ENCODE measurements at places on chromosomes 1 and 21.

DNA sequence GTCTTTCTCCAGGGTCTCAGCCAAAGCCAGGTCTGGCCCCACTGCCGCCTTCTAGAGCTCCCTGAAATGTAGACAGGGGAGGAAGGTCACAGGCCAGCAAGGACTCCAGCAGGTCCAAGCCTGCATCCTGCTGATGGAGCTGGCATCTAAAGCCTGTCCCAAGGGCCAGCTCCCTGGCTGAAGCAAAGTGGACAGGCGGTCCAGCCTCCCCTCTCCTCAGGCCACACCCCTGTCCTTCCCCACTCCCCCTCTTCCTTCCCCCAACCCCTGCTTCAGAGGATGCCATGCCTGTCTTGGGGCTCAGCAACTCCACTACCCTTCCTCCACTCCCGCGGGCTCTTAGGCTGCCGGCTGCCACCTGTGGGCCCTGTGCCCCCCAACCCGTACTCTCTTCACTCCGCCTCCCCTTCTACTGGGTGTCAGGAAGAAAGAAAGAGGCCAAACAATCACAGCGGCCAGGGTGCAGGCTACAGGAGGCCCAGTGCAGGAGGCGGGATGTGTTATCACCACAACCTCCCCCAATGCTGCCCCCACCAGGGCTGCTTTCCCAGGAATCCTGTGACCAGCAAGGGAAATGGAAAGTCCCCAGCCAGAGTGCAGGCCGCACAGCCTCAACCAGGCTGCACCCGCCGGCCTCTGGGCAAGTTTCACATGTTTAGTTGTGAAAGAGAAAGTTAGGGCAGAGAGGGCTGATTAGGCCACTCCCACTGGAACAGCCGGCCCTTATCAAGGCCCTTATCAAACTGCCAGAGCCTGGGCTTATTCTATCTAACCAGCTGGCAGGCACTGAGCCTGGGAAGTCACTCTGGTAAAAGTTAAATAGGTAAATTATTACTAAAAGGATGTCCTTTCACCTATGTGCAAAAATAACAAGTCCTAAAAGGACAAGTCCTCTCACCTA is 34.1 kb downstream of the ACOT7 start:
- no peak for DNase-seq

DNA sequence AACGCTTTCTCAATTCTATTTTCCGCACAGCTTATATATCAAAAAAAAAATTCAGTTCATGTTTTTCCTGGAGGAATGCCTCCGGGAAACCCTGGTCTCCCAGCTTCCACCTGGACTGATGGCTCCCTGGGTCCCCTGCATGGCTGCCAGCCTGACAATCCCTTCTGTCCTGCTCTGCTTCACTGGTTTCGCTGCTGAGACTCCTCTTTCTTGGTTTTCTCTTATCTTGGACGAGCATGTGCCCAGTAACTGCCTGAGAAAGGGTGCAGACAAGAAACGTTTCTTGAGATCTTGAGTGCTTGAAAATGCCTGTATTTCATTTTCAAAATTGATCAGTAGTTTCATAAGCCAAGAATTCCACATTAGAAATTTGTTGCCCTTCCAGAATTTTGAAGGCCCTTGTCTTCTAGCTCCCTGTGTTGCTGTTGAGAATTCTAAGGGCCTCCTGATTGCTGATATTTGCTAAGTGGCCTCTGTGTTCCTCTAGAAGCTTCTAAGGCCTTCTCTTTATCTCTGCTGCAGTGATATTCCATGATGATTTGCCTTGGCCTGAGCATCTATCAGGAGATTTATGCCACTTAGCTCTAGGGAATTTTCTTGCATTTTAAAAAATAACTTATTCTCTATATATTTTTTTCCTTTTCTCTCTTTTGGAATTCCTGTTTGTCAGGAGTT is 44.7 kb downstream of the ETS2 start:
- DNase-seq: no peak

DNA sequence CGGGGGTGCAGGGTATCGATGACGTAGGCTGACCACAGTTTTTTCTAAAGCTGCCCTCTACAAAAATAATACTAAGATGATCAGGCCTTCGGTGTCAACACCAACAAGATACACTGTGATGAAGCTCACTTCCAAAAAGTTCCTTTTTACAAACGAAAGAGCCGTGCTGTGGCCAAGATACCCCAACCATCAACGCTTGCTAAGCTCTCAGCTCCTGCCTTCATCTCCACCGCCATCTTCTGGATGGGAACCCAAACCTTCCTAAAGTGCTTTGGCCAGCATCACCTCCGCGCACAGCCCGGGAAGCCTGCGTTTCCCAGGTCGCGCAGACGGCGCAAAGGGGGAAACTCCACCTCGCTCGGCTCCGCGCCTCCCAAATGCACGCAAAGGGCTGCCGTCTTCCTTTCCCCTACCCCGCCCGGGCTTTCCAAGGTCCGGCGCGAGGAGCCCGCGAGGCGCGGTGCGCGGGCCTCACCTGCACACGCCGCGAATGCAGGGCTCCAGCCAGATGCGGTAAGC is 541 bp downstream of the USP48 start:
- no peak for DNase-seq

DNA sequence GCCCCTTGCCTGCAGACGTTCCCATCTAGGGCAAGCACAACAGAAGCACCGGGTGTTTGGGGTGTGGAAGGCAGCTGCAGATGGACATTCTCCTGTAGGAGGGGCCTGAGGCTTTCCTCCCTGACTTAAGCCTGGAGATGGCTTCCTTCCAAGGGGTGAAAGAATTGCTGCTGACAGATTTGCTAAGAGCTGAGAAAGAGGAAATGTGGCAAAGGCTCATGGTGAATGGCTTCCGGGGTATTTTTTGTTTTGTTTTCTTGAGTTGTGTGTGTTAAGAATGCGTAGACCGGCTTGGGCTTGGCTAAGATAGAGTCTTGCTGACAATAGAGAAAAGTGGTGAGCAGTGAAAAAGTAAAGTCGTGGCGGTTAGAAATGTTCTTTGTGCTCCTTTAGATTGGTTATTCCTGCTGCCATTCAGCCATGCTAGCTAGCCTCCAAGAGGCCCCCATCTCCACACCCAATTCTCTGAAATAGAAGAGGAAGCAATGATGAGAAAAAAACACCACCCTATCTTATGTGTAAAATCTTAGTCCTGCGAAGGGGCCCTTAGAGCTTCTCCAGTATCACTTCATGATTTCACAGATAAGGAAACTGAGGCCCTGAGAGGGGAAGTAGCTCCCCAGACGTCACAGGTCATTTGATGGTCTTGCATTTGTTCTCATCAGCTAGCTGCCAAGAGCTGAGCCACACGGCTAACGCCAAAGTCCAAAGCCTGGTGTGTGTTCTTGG is 36.9 kb downstream of the EIF2D start:
- no peak for DNase-seq
